Type B pancreatic cell (in vitro differentiated cells): ENCODE measurements at places on chromosomes 5 and 9.

GRCh38 chr5:5522336-5522735 is 99.9 kb downstream of the ICE1 start:
- H3K4me3 ChIP-seq, result no peak overlapping the region
- no peak for DNase-seq
- no peak overlapping the region for H3K27ac ChIP-seq

GRCh38 chr9:91905991-91906469 is 44.0 kb downstream of the ROR2 start:
- H3K4me3 ChIP-seq, result no peak overlapping the region
- H3K27me3 ChIP-seq, result peaks cover 9% of the 10 kb centered on the region
- peaks cover 53% of the 10 kb centered on the region for H3K4me1 ChIP-seq
- no peak overlapping the region for H3K27ac ChIP-seq
- DNase-seq, result no peak

DNA sequence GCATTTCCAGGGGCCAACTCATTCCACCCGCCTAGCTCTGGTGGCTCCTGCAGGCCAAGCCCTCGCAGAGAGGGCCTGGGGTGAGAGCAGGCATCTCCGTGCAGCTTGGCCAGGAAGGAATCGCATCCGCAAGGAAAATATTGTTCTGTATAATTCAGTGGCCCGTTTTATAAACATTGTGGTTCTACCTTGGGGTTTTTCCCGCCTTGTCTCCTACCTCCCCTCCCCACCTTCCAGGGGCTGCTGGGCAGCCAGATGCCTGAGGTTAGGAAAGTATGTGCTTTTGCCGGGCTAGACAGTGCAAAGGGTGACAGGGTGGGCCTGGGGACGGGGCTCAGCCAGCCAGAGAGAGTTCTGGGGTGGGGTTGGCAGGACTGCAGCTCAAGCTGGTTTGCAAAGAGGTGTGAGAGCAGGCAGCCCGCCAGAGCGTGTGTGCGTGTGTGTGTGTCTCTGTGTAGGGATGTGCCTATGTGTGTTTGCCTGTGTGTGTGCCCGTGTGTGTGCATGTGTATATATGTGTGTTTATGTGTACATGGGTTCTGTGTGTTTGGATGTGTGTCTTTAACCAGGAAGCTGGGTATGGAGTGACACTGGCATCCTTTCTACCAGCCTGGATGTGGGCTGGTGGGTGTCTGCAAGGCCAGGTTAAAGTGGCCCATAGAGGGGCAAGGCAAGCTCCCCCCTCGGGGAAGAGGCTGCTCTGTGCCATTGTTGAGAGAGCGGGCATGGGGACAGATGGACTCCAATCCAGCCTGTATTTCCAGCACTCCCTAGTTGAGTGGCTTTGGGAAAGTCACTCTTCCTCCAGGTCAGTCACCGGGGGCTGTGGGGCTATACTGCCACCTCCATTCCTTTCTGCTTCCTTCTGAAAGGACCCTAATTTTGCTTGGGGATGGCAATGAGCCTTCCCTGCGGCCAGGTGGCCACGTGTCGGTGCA is 10.6 kb upstream of the SLC2A6 start:
- H3K4me3 ChIP-seq, result no peak overlapping the region
- no peaks in the 10 kb centered on the region for H3K36me3 ChIP-seq
- peaks cover 11% of the 10 kb centered on the region for H3K4me1 ChIP-seq
- peak overlapping the region; percentile 8 for H3K27ac ChIP-seq

DNA sequence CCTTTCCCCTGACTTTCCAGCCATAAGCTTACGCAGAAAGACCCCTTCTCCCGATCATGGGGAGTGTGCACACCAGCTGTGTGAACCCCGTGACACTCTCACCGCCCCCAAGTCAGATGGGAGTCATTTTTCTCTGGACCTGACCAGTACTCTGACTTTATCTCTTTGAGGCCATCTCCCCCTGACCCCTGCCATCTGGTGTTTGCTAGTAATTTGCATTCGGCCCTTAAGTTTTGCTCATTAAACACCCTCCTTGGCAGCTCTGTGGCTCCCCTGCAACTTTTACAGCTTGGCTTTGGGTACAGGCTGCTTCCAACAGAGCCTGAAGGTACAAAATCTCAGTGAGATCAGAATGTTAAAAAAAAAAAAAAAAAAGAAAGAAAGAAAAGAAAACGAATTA is 43.9 kb downstream of the PDZD2 start:
- peaks cover 13% of the 10 kb centered on the region for H3K4me1 ChIP-seq
- peaks cover 10% of the 10 kb centered on the region for H3K27me3 ChIP-seq
- DNase-seq, result no peak
- no peak overlapping the region for H3K4me3 ChIP-seq
- H3K27ac ChIP-seq, result no peak overlapping the region

- H3K4me1 ChIP-seq, result peaks cover 5% of the 10 kb centered on the region
- no peaks in the 10 kb centered on the region for H3K27me3 ChIP-seq
- DNase-seq, result no peak
- no peak overlapping the region for H3K27ac ChIP-seq
- H3K4me3 ChIP-seq, result no peak overlapping the region
These were observed 122.7 kb upstream of the CDKN2B start for GRCh38 chr9:22131817-22132216.

- peak overlapping the region; percentile 46 for H3K27ac ChIP-seq
- no peak overlapping the region for H3K4me3 ChIP-seq
- peaks cover 6% of the 10 kb centered on the region for H3K4me1 ChIP-seq
- peaks cover 15% of the 10 kb centered on the region for H3K27me3 ChIP-seq
These were observed 126.6 kb downstream of the NSG2 start for GRCh38 chr5:174172152-174172551.

DNA sequence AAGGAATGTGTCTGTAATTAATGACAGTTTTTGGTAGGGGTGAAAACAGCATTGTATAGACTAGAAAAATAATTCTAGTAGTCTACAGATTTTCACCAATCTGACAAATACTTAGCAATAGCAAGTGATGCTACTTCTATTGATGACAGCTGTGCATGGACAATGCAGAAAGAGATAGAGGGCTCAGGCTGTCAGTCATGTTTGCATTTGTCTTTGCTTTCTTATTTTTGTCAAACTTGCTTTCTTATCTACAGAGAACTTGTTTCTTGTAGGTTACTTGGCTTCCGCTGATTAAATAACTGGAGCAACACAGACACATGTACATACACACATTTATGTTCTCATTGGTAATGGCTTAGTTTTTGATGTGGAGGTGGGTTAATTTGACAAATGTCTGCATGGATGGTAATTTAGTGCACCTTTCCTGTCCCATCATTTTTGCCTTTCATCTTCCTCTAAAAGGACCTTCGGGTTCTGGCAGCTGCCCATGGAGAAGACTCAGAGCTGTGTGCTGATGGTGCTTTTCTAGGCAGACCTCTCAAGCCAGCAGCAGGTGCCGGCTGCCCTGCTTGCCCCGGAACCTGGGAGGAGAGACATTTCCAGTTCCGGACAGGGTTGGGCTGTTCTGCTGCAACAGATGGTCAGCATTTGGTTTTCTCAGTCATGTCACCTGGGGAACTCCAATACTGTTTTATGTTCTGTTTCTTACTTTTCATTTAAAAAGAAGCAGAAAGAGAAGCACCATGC is 28.8 kb downstream of the CAMK4 start:
- no peak for DNase-seq
- no peaks in the 10 kb centered on the region for H3K27me3 ChIP-seq

DNA sequence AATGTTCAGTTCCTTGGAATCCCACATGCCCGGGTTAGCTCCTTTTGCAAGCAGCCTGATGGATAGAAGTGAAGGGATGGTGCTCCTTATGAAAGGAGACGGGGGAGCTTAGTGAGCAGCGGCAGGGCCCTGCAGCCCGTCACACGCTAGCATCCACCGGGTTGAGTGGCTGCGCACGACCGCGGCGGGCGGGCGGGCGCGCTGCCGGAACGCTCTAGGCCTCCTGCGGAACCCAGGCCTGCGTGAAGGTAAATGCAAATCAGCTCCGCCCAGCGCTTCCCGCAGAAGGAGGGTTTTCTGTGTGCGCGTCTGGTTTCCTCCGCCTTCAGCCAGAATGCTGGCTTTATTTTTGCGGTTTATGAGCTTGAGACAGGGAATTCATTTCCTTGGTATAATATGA is 19.8 kb downstream of the IL12B start:
- no peak overlapping the region for H3K27ac ChIP-seq
- DNase-seq, result no peak
- H3K4me1 ChIP-seq, result peaks cover 6% of the 10 kb centered on the region
- no peaks in the 10 kb centered on the region for H3K36me3 ChIP-seq
- peak overlapping the region; percentile 70 for H3K4me3 ChIP-seq
- H3K27me3 ChIP-seq, result peaks cover 79% of the 10 kb centered on the region

GRCh38 chr5:163505049-163505367 is 411 bp upstream of the MAT2B start:
- H3K4me3 ChIP-seq, result peak overlapping the region; percentile 98
- DNase-seq, result no peak
- no peaks in the 10 kb centered on the region for H3K27me3 ChIP-seq

DNA sequence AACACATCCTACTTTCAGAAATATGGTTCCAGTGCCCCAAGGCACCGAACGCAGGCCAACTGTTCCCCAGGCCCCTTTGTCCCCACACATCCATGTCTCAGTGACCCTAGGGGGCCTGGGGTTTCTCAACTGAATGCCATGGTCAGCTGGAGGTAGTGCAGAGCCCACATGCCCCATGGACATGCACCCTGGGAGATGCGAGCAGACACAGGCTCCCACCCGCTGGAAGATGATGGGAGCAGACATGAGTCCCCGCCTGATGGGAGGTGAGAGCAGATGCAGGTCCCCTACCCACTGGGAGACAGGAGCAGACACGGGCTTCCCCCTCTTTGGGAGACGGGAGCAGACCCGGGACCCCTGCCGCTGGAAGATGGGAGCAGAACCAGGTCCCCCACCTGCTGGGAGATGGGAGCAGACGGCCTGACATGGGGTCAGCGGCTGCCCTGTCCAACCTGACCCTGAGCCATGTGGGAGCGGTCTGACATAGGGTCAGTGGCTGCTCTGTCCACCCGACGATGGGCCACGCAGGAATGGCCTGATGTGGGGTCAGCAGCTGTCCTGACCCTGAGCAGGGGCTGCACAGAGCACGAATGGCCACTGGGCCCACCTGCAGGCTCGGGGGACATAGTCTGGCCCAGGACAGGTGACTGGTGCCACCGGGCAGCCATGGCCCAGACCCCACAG is 18.4 kb downstream of the ZDHHC11B start:
- DNase-seq, result peak; percentile 67
- no peak overlapping the region for H3K4me3 ChIP-seq
- H3K36me3 ChIP-seq, result no peaks in the 10 kb centered on the region
- no peaks in the 10 kb centered on the region for H3K27me3 ChIP-seq
- H3K4me1 ChIP-seq, result no peaks in the 10 kb centered on the region
